Cardiac septum (tissue), 1 donor: ENCODE measurements at places on chromosomes 7 and 10. TPM values are rescaled to one million over a fixed set of nuclear protein-coding genes. Genes with fewer than 3 reads are reported as not detected.

Gene CYP3A5
- 0.13 TPM for total RNA-seq

Gene SHH
- total RNA-seq = not detected

Gene TMEM236
- 0.54 TPM for total RNA-seq

Gene CNTNAP2
- 0.22 TPM for total RNA-seq

Gene PTPRZ1
- total RNA-seq = 0.51 TPM

Gene PRR15
- 0.40 TPM for total RNA-seq

Gene UCMA
- total RNA-seq = not detected

Gene DUS4L
- 7.9 TPM for total RNA-seq

Gene GNA12
- total RNA-seq = 33.7 TPM

Gene ELAPOR2
- 8.9 TPM for total RNA-seq

Gene WDR86
- total RNA-seq = not detected

Gene INMT
- 17.3 TPM for total RNA-seq

Gene SEMA4G
- 1.0 TPM for total RNA-seq

DNA sequence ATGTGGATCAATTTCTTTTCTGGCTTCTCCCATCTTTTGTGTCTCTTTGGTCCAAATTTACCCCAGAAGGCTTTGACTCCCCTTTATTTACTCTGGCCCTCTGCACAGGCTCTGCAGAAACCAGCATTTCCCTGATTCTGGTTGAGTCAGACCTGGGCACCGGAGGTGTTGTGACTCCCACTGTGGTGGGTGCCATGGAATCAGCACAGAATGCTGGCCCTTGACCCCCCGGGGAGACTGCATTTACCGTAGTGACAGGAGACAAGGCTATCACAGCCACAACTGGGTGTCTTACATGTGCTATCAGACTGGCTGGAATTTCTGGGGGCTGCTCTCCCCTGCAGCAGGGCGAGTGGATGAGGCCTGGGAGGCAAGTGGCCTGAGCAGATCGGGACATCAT lies 37.6 kb downstream of the PLXDC2 start:
- DNase-seq = no peak

DNA sequence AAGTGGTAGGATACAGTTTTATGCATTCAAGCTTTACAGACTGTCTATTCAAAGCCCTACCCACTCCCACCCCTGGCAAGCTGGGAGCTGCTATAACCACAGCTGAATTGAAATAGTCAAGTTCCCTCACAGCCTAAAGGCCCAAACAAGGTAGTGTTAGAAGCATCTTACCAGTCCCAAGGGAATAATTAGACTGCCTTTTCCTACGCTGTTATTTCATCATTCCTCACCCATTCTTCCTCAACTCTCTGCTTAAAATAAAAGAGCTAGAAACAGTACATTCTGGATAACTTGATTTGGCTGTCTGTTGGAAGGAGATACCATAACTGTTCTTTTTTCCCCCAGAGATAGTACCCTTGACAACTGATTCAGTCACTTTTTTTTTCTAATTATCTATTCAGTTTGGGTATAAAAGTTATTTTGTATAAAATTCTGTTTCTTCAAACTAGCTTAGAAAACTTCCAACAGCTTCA lies 54.0 kb downstream of the RAPGEF5 start:
- no peak for DNase-seq

DNA sequence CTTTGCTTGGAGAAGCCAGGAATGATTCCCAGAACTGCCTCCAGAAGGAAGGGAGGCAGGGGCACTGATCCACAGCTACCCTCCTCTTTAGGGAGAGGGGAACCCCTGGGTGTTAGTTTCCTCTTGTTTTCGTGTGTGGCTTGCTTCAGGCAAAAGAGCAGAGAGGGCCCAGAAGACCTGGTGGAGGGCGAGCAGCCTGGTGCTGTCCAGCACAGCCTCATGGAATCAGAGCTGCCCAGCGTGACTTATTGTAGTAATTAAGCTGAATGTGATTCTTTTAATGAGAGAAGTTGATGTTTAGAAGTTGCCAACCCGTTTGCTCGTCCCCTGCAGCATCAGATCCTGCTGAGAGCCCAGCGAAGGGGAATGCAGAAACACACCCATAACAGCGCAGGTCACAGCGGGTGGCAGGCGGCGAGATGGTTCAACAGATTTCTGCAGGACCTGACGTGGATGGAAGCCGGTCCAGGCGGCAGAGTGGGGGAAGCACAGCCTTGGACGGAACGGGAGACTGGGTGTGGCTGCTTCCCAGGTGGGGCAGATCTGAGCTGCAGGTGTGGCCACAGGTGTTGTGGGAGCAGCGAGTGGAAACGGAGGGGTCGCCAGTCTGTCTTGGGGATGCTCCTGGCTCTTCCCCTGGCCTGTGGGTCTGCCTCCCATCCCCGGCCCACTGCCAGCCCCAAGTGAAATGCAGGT lies 53.7 kb upstream of the SHH start:
- DNase-seq = peak; percentile 29

- DNase-seq = no peak
These were observed 21.7 kb downstream of the PLAU start for GRCh38 chr10:73932620-73933112.

DNA sequence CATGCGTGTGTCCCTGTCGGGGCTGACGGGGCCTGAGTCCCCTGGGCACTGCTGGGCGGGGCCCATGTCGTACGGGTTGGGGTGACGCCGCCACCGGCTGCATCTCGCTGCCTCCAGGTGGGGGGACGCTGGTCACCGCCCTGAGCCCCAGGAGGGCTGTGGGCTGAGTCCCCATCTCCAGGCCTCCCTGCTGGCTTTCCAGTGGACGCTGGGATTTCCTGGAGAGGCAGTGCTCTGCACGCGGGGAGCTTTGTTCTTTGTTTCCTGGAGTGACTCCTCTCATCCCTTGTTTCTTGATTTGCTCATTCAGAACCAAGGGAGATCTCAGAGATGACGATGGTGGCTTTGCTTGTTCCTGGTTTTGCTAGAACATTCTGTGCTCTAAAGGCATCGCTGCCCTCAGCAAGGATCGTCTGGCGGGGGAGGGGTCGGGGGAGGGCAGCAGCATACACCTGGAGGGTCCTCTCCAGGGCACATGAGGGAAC lies 21.0 kb downstream of the PWWP2B start:
- DNase-seq = no peak

GRCh38 chr10:20870834-20871233 lies 26.3 kb downstream of the NEBL start:
- DNase-seq = no peak

GRCh38 chr10:7048061-7048460 lies 362.8 kb downstream of the SFMBT2 start:
- DNase-seq = no peak

- DNase-seq = no peak
These were observed 104.7 kb downstream of the VWC2 start for GRCh38 chr7:49878089-49878488.

- no peak for DNase-seq
These were observed 279.8 kb downstream of the SEC23IP start for GRCh38 chr10:120172356-120172755.

- DNase-seq = peak; percentile 19
These were observed 69.5 kb upstream of the GDF10 start for GRCh38 chr10:47230482-47230881.

GRCh38 chr7:90345595-90346335 lies 751 bp upstream of the GTPBP10 start:
- no peak for DNase-seq

DNA sequence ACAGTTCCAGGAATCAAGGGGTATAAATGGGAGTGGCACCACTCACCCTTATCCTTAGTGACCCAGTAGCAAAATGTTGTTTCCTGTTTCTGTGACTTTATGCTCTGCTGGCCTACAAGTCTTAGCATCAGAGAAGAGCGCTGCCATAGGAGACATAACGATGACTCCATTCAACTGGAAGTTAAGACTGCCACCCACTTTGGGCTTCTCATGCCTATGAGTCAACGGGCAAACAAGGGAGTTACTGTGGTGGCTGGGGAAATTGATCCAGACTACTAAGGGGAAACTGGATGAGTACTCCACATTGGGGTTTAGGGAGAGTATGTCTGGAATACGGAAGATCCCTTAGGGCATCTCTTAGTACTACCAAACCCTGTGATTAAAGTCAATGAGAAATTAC lies 40.6 kb upstream of the PIK3CG start:
- DNase-seq = no peak

GRCh38 chr10:93160140-93160539 lies 86.4 kb downstream of the CYP26A1 start:
- no peak for DNase-seq

DNA sequence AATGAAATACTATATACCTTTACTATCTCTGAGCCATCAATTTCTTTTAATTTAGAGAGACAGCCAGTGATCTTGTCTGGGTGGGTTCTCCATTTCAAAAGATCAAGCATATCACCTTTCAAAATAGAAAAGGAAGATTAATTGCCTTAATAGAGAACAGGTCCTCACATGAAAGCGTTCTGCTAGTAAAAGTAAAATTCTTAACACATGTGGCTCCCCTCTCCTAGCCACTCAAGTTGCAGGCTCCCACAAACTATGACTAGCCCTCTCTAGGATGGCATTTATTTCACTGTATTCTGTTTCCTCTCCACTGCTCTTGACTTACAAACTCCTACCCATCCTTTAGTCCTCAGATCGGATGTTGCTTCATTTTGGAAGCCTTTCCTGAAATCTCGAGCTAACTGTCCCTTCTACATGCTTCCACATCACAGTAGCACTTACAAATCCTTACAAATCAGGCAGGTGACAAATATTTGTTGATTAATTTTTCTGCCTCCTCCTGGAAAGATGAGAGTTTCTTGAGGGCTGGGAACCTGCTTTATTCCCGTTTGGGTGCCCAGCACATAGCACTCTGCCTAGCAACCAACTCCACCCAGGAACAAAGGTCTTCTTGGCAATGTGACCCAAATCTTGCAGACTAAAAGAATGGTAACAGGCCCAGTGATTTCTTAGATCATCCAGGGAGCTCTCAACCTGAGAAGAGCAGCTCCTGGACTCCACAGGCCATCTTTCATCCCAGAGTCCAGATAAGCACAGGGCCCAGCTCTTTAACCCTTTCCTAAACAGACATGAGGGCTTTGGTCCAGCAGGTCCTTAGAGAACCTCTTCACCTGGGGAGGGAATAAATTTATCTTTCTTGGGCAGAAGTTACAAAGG lies 310.4 kb upstream of the IMMP2L start:
- no peak for DNase-seq

- DNase-seq = no peak
These were observed 9.0 kb downstream of the SKIDA1 start for GRCh38 chr10:21516242-21517131.

GRCh38 chr10:13536674-13537366 lies 8.0 kb upstream of the BEND7 start:
- no peak for DNase-seq

GRCh38 chr10:71965623-71966022 lies 1.4 kb downstream of the CHST3 start:
- peak; percentile 49 for DNase-seq

- peak; percentile 15 for DNase-seq
These were observed 43.3 kb downstream of the NRAP start for GRCh38 chr10:113620511-113620910.

DNA sequence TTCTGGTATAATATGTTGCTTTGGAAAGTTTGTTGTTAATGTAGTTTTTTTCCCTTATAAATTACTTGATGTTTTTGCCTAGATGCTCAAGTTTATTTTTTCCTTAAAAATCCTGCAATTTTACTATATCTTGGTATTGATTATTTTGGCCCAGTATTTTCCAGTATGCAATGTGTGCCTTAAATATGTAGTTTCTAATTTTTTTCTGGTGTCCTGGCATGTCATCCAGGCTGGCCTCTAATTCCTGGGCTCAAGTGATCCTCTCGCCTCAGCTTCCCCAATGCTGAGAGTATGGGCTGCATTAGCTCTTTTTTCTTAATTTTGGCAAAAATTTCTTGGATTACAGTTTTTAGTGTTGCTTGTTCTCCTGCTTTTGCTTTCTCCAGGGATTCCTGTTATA lies 57.6 kb downstream of the BMPR1A start:
- no peak for DNase-seq

DNA sequence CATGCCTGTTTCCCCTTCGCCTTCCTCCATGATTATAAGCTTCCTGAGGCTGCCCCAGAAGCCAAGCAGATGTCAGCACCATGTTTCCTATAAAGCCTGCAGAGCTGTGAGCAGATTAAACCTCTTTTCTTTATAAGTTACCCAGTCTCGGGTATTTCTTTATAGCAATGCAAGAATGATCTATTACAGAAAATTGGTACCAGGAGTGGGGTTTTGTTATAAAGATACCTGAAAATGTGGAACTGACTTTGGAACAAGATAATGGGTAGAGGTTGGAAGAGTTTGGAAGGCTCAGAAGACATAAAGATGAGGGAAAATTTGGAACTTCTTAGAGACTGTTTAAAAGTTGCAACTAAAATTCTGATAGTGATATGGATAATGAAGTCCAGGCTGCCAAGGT lies 4.8 kb upstream of the RSU1 start:
- DNase-seq = no peak

GRCh38 chr7:106720641-106721040 lies 59.7 kb upstream of the CCDC71L start:
- DNase-seq = no peak

- peak; percentile 86 for DNase-seq
These were observed 4.4 kb downstream of the RASSF4 start for GRCh38 chr10:44963772-44964633.

GRCh38 chr7:253581-254336 lies 36.2 kb upstream of the FOXL3 start:
- no peak for DNase-seq

- no peak for DNase-seq
These were observed at the start of gene OGDHL for GRCh38 chr10:49761789-49762565. TSS of gene OGDHL (minus strand) at chr10:49762323. CDS start at chr10:49758592, 3,731 bp downstream.

DNA sequence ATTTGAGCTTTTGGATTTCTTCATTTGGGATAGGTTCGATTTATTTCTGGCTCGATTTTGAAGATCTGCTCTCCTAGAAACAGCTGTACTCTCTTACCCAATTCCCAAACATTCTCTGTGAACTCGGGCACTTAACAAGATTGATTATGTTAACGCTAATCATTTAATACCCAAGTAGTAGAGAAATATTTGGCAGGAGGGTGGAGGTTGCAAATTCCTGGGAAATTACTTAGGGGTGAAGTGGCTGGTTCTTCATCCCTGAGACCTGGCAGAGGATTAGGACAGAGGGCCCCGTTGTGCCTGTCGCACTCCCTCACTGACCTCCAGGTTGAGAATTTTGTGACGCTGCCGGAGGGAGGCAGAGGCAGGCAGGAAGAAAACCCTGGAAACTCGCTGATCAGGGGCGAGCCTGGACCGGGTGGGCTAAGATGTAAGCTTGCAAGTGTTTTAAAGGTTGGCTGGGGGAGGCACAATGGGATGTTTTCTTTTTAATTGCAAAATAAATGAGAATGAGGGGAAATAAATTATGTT lies 182.6 kb downstream of the TCF7L2 start:
- DNase-seq = no peak

- DNase-seq = no peak
These were observed 141.4 kb downstream of the LSMEM1 start for GRCh38 chr7:112622159-112622715.
